Muscle of back (tissue), 13 donors: ENCODE measurements at places on chromosomes 7 and 10. TPM values are rescaled to one million over a fixed set of nuclear protein-coding genes. Genes with fewer than 3 reads are reported as not detected.

The NPSR1 gene
- 0.26 TPM for polyA plus RNA-seq

- DNase-seq, result peak; percentile 39
These were observed 26.8 kb upstream of the FGL2 start for GRCh38 chr7:77226357-77226839.

DNA sequence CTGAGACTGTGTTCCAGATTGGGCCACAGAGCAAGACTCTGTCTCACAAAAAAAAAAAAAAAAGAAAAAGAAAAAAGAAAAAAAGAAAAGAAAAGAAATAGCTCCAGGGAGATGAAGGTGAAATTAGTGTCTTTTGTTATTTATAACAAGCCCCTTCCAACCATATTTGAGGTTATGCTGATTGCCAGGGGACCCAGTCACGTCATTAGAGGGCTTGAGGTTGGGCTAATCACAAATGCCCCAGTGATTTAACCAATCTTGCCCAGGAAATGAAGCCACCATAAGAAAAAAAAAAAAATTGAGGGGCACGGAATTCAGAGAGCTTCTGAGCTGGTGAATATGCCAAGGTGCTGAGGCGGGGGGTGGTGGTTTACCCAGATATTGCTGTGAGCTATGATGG is 11.3 kb upstream of the RNF216 start:
- DNase-seq, result no peak

- DNase-seq, result no peak
These were observed 52.8 kb downstream of the CHN2 start for GRCh38 chr7:29247224-29247962.
